Activated B cell treated with CpG ODN at 0.5 μM for 24 hours (primary cell): ENCODE measurements at places on chromosomes 6 and 20. TPM values are rescaled to one million over a fixed set of nuclear protein-coding genes. Genes with fewer than 3 reads are reported as not detected.

ADGRF1 gene
- total RNA-seq = not detected in 2 replicates

IP6K3 gene
- total RNA-seq = not detected in 2 replicates

FAM8A1 gene
- 2.6 and 3.0 TPM in 2 replicates for total RNA-seq

GABRR1 gene
- total RNA-seq = not detected in 2 replicates

MCCD1 gene
- total RNA-seq = not detected in 2 replicates

OR2B6 gene
- not detected in 2 replicates for total RNA-seq

CRISP3 gene
- not detected in 2 replicates for total RNA-seq

ABT1 gene
- 30.7 and 30.8 TPM in 2 replicates for total RNA-seq

OARD1 gene
- total RNA-seq = 30.7 and 37.1 TPM in 2 replicates

TUBB gene
- total RNA-seq = 700 and 725 TPM in 2 replicates

ENPP4 gene
- 13.0 and 13.6 TPM in 2 replicates for total RNA-seq

PROKR2 gene
- not detected in 2 replicates for total RNA-seq

GRCh38 chr6:158040804-158041347, 59.2 kb downstream of the SYNJ2 start:
- no peak for DNase-seq

DNA sequence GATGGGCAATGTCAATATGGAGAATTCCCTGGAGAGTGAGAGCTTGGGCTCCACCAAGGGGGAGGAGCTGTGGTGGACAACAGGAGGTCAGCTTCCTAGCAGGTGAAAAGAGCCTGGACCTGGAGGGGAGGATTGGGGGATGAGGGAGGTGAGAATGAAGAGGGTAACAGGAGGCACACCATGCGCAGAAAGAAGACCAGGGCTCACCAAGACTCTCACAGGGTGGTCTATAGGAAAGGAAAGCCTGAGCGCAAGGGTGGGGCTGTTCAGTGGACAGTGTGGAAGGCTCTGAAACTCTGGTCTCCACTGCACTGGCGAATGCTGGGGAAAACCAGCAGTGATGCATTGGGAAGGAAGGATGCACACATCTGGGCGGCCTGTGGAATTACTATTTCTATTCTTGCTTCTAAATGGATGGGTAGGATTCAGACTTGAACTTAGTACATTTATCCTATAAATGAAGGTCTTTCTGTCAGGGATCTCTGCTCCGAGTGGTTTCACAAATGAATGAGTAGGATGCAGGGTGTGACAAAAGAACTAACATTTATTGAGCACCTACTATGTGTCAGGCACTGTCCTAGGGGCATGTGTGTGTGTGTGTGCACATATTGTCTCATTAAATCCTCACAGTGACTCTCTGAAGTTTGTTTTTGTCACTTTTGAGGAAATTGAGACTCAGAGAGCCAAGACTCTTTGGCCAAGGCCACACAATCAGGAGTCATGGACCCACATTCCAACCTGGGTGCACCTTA, 152.7 kb downstream of the CD83 start:
- DNase-seq = no peak

DNA sequence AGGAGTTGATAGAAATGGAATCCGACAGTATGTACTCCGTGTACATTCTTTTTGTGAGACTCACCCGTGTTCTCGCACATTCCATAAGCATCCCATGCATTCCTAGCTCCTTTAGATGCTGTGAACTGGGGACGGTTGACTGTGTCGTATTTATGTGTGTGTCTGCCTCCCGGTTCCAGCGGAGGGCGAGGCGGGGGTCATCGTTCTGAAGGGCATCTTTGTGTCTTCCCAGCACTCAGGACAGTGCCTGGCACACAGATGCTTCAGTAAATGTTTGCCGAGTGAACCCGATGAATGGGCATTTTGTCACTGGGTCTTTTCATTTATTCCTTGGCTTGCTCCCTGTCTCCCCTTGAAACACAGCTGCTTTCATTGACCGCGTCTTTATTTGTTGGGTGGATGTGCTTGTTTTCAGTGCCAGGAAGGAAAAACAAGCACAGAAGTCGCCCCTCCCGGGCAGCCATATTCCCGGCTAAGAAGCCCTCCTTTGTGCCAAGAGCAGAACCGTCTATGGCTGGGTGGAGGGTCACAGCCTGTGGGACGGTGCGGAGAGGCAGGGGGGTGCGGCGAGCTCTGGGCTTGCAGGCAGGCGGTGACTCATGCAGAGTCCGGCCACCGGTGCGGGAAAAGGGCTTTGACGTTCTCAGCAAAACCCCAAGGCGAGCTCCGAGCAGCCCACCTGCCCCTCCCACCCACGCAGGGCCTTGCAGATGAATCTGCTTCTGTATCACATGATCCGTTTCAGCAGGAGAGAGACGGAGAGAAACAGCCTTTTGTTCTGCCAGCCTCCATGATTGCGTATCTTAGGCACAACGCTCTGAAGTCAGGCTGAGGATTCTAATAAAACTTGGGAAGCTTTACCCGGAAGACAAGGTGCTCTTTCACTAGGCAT, 11.2 kb upstream of the PSMG4 start:
- DNase-seq = no peak

DNA sequence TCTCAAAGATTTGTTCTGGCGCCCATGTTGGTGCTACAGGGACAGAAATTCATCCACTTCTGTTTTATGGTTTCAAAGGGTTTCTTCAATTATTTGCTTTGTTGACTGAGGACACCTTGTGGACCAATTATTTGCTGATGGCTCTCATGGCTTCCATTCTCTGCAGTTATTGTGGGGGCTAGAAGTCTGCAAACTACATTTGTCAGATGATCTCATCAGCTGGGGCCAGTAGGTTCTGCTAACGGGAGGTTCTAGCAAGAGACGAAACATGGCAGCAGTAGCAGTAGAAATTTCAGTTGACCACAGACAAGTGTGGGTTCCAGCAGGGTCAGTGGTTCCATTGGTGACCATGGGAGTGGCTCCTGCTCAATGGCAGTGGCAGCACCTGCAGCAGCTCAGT, 72.8 kb upstream of the BLCAP start:
- DNase-seq = no peak

DNA sequence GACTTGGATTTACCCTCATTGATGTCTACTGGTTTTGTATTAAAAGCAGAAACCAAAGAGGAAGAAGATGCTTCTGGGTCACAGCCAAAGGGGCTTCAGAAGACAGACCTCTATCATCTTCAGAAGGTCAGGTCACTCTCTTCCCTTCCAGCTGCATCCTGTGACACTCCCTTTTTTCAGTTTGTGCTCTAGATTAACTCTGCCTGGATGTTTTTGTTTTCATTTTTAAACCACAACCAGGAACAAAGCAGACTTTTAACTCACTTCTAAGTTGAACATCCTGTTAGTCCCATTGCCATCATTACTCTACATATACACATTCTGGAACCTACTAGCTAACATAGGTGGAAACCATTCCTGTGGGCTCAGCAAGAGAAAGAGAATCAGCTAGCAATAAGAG, 45.2 kb downstream of the AKIRIN2 start:
- no peak for DNase-seq

GRCh38 chr20:2350606-2351005, 30.1 kb upstream of the TGM6 start:
- no peak for DNase-seq

GRCh38 chr6:17212546-17213371, 68.4 kb upstream of the RBM24 start:
- no peak for DNase-seq

GRCh38 chr6:111329882-111330633, 153.0 kb downstream of the REV3L start:
- no peak for DNase-seq

- DNase-seq = no peak
Observed at GRCh38 chr20:24873025-24873620, 75.9 kb upstream of the CST7 start.

DNA sequence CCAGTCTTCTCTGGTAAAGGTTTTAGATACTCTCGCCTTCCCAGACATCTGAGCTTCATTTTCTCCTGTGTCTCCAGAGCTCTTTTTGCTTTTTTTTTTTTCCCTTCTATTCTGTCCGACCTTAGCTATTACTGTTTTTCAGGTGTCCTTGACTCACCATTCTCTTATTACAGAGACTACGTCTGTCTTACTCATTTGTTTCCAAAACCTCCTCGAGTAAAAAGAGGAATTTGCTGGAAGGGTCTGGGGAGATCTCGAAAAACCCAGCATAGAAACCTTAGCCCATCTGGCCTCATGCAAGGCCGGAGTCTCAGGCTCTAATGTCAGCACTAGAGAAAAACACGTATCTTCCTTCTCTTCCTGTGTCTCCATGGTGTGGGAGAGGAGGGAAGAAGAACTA, 109.2 kb upstream of the CARMIL1 start:
- no peak for DNase-seq

- peak; percentile 57 for DNase-seq
Observed at GRCh38 chr6:16238057-16238962, at the start of gene GMPR. GMPR (plus strand) TSS chr6:16238587; CDS start chr6:16238694, 107 bp downstream.

- DNase-seq = peak; percentile 72
Observed at GRCh38 chr6:3751730-3752530, 417 bp upstream of the PXDC1 start.

GRCh38 chr6:10307028-10307427, 107.8 kb downstream of the TFAP2A start:
- no peak for DNase-seq

DNA sequence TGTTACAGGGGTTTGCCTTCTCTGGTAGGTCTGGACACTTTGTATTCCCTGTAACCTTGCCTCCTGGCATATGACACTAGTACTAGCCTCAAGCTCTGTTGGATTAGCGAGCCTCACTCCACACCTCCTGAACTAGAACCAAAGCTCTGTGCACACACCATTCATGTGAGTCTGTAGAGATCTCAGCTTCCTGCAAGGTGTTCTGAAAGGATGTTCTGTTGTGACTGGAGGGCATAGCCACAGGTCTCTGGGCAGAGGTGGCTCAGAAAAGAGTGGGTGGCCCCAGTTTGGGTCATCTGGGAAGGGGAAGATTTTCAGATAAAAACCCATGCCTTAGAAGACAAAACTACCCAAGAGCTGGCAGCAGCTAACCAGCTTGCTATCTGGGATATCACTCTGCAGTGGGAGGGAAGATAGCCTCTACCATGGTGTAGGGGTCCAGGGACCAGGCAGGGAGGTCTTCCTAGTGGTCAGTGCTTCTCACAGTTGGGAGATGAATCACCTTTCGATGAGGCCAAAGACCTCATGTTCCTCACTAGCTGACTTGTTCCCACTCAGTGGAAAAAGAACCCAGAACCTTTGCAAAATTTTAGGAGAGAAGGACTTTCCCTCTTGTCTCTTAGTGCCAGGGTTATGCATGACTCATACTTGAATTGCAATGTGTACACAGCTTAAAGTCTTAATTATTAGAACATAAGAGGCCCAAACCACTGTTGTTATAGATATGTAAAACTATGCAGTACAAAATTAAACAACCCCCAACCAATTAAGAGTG, 41.4 kb downstream of the HLA-F start:
- no peak for DNase-seq

GRCh38 chr20:19976595-19977372, 40.4 kb upstream of the NAA20 start:
- no peak for DNase-seq

- no peak for DNase-seq
Observed at GRCh38 chr6:16973545-16974386, 128.1 kb upstream of the STMND1 start.

DNA sequence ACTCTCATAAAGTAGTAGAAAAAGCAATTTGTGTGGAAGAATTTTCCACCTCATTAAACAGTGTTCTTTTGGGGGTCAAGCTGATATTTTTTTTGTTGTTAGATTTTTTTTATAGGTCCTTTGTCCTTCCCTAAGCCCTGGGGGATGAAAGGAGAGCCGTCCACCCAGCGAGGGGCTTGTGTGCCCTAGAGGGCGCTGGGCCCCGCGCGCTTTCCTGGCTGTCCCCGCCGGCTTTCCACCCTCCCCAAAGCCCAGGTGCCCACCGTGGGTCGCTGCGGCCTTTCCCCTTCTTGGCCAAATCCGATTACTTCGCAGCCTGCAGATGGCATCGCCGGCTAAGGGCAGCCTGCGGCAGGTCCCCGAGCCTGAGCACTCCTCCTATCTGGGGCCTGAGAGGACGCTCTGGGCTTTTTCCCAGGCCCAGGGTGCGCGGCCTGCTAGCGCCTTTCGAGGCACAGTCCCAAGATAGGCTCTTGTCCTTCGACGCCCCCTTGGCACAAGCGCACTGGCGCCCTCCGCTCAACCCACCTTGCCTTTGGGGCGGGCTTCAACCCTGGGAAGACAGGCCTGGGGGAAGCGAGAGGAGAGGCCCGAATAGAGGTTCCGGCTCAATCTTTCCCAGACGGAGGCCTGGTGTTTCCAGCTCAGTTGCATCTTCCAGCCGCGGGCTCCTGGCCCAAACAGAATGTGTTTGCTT, 33.6 kb downstream of the TFAP2A start:
- peak; percentile 14 for DNase-seq
